Activated CD4-positive, alpha-beta T cell treated with anti-CD3 and anti-CD28 coated beads, Interleukin-2, amount 50 U/mL, for 1 hour (primary cell): ENCODE measurements at places on chromosomes 11 and 22.

GRCh38 chr11:103928802-103929161, 107.7 kb upstream of the DDI1 start:
- DNase-seq: no peak

DNA sequence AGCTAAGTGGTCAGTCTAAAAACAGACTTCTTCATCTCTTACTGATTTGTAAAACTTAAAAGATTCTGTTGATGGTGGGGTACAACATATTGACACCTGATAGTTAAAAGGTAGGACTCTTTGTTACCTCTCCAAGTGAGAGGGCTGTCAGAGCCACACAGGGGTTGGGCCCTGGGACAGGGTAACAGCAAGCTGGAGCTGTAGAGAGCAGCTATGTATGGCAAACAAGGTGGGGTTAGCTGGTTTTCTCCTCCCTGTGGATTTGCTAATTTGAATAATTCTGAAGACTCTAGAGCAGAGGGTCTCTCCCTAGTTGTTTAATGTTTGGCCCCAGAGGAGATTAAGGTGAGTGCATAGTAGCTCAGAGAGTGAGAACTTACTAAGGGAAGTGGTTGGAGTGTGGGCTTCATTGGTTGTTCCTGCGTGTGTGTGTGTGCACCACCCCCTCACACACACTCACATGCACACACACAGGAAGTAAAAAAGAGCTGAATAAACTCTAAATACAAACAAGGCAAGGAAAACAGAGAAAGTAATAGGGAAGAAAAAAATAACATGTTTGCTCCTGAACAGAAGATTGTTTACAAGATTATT, 9.2 kb upstream of the GAS2 start:
- no peak for DNase-seq

DNA sequence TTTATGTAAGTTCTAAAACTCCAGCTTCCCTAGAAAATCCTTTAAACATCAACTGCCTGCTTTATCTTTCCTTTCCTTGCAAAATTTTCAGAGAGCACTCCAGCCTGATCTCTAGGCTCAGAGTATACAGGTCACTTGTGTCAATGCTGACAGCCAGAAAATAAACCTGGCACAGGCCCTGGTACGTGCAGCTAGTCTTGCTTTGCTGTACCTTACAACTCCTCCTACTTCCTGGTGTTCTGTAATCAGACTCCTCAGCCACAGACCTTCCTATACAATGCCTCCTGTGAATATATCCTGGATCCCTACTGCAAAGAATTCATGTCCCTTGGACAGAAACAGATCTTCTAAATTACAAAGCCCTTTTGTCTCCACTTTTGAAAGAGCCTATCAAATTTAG, 24.2 kb upstream of the TMEM123 start:
- DNase-seq: peak; percentile 16

DNA sequence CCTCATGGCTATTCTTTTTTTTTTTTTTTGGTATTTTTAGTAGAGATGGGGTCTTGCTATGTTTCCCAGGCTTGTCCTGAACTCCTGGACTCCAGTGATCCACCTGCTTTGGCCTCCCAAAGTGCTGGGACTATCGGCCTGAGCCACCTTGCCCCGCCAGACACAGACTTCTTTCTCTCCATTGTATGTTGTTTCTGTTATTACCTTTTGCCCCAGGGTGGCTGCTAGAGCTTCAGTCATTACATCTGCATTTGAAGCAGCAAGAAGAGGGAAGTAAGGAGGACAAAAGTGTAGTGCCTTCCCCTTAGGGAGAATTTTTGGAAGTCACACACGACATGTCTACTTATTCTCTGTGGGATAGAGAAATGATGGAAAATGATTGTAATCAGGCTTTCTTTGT, 10.1 kb upstream of the OSBP start:
- DNase-seq: no peak

GRCh38 chr11:69515271-69516245, 34.1 kb downstream of the LINC01488 start:
- no peak for DNase-seq

GRCh38 chr11:13923716-13924650, 38.5 kb upstream of the SPON1 start:
- no peak for DNase-seq

DNA sequence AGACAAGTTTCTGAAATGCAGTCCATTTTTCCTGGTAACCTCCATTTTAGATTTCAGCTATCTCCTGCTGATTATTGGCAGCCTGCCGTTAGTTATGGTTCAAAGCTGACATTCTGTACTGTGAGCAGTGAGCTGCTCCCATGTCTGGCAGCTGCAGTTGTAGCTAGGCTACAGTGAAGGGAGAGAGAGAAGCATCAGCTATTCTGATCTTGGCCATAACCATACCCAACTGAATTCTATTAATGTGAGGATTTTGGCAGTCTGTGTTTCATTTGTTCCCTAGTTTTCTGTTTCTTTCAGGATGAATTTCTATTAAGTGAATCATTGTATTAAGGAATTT, 33.4 kb downstream of the SIK2 start:
- DNase-seq: no peak

DNA sequence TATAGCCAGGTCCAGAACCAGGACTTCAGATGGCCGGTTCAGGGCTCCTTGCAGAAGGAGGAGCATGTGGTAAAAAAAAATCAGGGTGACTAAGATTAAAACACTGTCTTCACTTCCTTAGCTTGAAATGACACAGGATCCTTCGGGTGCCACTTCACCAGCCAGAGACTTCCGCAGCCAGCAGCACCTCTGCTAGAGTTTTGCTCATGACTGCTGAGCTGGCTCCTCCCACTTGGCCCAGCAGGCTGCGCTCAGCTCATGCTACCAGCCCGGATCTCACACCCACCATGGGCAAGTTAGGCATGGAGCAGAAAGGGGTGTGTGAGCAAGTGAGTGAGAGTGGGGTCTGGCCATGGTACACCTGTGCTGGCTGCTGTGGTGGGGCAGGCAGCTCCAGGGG, 6.6 kb upstream of the MS4A18 start:
- no peak for DNase-seq

GRCh38 chr11:115670538-115671205, 166.5 kb upstream of the CADM1 start:
- DNase-seq: no peak

DNA sequence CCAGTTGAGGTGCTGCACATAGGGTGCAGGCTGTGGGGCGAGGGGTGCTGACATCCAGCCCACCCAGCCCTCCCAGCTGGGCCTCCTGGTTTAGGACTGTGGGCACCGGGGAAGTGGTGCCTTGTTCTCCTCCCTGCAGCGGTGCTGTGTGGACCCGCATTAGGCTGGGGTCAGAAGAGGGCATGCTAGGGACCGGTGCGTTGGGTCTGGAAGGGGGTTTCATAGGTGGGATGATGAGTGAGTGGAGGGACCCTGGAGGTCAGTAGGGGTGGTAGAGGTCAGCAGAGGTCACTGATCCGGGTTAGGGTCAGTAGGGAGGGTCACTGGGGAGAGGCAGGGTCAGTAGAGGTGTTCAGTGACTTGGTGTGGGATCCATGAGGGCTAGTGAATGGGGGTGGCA, 6.7 kb upstream of the MYBPC3 start:
- no peak for DNase-seq

DNA sequence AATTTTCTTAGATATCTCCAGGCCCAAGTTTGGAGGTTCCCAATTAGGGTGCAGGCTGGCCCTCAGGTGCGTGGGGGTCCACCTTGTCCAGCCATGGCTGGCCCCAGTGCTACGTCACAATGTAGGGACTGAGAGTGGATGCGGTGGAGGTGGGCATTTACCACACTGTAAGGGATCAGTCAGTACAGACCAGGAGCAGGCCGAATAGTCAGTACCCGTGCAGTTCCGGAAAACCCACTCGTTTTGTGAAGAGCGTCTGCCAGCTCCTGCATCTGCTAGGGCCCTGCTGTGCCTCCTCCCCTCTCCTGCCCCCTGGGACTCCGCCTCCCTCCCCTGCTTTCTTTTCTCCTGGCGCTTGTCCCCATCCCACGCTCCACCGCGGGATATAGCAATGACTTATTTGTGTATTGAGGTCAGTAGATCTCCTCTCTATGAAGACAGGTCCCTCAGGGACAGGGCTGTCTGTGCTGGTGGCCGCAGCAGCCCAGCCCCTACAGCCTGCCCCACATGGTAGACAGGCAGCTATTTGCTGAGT, 50.4 kb upstream of the SEPTIN5 start:
- DNase-seq: no peak

DNA sequence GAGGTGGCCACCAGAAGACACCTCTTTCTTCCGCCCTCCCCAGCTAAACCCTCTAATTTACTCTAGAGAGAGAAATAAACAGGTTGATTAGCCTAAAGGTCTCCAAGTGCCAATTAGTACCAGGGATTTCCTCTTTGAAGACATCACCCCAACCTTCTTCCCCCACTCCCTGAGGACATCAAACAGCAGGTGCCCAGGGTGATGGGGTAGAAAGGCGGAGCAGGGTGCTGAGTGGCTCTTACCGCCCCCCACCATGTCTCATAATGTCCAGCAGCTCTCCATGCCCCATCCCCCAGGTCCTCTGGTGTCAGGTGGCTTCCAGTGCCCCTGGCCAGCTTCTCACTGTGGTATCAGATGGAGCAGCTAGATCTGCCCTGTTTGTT, 5.3 kb upstream of the GNAZ start:
- DNase-seq: no peak

DNA sequence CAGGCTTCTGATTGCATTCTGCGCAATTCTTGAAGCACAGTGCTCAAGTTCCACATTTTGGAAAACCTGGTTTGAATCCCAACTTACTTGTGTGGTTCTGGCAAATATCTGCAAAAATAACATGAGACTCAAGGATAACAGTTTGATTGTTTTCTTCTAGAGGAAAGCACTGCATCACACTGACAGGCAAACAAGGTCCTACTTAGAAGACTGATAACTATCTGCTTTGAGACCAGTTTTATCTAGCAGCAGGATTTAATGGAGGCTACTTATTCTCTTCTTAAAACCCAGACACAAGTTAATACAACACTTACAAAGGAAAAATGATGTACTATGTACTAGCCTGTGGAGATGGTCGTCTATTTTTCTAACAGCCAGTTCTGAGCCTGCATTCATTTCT, 41.4 kb downstream of the RIC3 start:
- DNase-seq: no peak

GRCh38 chr22:20175597-20175900, 24.7 kb upstream of the CCDC188 start:
- no peak for DNase-seq

- peak; percentile 33 for DNase-seq
These were observed 978 bp downstream of the FLI1 start for GRCh38 chr11:128694618-128695481.

- DNase-seq: no peak
These were observed 14.4 kb downstream of the KCNQ1 start for GRCh38 chr11:2459016-2459725.

- no peak for DNase-seq
These were observed 103.6 kb upstream of the HSD17B12 start for GRCh38 chr11:43576803-43577521.

GRCh38 chr11:12005476-12005875, 3.0 kb downstream of the DKK3 start:
- no peak for DNase-seq
